ENCODE measurements at places on chromosomes 3 and 15. TPM values are rescaled to one million over a fixed set of nuclear protein-coding genes. Genes with fewer than 3 reads are reported as not detected.

TICRR gene
- 5.5 TPM for total RNA-seq

CSTA gene
- 3.8 TPM for total RNA-seq

SLC6A20 gene
- not detected for total RNA-seq

HTR3E gene
- not detected for total RNA-seq

ACP3 gene
- total RNA-seq: 0.36 TPM

ABHD17C gene
- total RNA-seq: 0.48 TPM

PRR23E gene
- total RNA-seq: not detected

PLSCR1 gene
- 26.2 TPM for total RNA-seq

DNA sequence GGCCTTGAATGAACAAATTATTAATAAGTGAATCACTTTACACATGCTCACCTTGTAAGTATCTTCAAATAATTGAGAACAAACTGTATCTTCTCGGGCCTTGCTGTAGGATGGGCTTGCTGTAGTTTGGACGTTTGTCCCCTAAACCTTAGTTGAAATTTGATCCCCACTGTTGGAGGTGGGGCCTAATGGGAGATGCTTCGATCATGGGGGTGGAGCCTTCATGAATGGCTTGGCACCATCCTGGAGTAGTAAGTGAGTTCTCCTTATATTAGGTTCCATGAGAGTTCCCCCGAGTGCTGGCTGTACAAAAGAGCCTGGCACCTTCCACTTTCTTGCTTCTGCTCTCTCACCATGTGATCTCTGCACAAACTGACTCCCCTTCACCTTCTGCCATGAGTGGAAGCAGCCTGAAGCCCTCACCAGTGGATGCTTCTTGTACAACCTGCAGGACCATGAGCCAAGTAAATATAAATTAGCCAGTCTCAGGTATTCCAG lies 29.3 kb downstream of the PIGB start:
- H3K27ac ChIP-seq: no peak overlapping the region
- peaks cover 14% of the 10 kb centered on the region for H3K4me1 ChIP-seq
- H3K36me3 ChIP-seq: peaks cover 21% of the 10 kb centered on the region
- DNase-seq: no peak

GRCh38 chr3:17915341-17915740 lies 172.9 kb upstream of the TBC1D5 start:
- no peaks in the 10 kb centered on the region for H3K4me1 ChIP-seq
- no peak overlapping the region for H3K27ac ChIP-seq
- no peak for DNase-seq

- no peak overlapping the region for H3K4me3 ChIP-seq
- H3K4me1 ChIP-seq: no peaks in the 10 kb centered on the region
- H3K36me3 ChIP-seq: no peaks in the 10 kb centered on the region
- no peaks in the 10 kb centered on the region for H3K27me3 ChIP-seq
Observed at GRCh38 chr15:29480278-29480677, 210.7 kb upstream of the NSMCE3 start.

GRCh38 chr3:40864146-40864782 lies 335.0 kb upstream of the CTNNB1 start:
- no peak overlapping the region for H3K27ac ChIP-seq
- no peak for DNase-seq
- no peak overlapping the region for H3K4me3 ChIP-seq
- H3K27me3 ChIP-seq: no peaks in the 10 kb centered on the region
- no peaks in the 10 kb centered on the region for H3K4me1 ChIP-seq
- no peaks in the 10 kb centered on the region for H3K36me3 ChIP-seq

DNA sequence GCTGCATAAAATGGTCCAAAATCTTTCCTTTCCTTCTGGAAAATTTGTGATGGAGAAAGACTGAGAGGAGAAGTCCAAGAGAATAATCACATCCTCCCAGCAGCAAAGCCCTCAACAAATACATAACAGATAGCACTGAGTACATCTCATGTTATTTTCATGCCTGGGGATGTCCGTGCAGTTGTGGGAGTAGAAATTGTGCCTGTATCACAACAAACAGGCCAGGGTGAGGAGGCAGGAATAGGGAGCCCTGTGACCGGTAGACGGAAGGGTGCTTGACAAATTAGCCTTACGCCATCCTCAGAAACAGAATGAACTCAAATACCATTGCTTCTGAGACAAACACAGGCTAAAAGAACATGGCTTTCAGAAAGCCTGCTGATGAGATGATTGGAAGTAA lies 333.2 kb upstream of the UMPS start:
- no peaks in the 10 kb centered on the region for H3K36me3 ChIP-seq
- H3K4me1 ChIP-seq: no peaks in the 10 kb centered on the region
- no peak overlapping the region for H3K27ac ChIP-seq
- no peak for DNase-seq
- no peaks in the 10 kb centered on the region for H3K27me3 ChIP-seq
- no peak overlapping the region for H3K4me3 ChIP-seq

- no peaks in the 10 kb centered on the region for H3K27me3 ChIP-seq
- H3K4me1 ChIP-seq: no peaks in the 10 kb centered on the region
- no peaks in the 10 kb centered on the region for H3K36me3 ChIP-seq
- H3K4me3 ChIP-seq: no peak overlapping the region
Observed at GRCh38 chr3:152556731-152557254, 278.1 kb upstream of the P2RY1 start.

- no peaks in the 10 kb centered on the region for H3K4me1 ChIP-seq
- H3K36me3 ChIP-seq: no peaks in the 10 kb centered on the region
- H3K4me3 ChIP-seq: no peak overlapping the region
- no peak for DNase-seq
- H3K27ac ChIP-seq: no peak overlapping the region
Observed at GRCh38 chr3:80017369-80017768, 249.6 kb upstream of the ROBO1 start.

- no peak for DNase-seq
- no peaks in the 10 kb centered on the region for H3K27me3 ChIP-seq
- H3K27ac ChIP-seq: no peak within 1 kb of the TSS
- H3K36me3 ChIP-seq: no peaks in the 10 kb centered on the region
- no peak within 1 kb of the TSS for H3K4me3 ChIP-seq
- H3K4me1 ChIP-seq: no peaks in the 10 kb centered on the region
Observed at GRCh38 chr15:63041974-63042876, at the start of gene TPM1. Gene TPM1 (plus strand): TSS chr15:63042747. CDS start chr15:63042830, 83 bp downstream.

DNA sequence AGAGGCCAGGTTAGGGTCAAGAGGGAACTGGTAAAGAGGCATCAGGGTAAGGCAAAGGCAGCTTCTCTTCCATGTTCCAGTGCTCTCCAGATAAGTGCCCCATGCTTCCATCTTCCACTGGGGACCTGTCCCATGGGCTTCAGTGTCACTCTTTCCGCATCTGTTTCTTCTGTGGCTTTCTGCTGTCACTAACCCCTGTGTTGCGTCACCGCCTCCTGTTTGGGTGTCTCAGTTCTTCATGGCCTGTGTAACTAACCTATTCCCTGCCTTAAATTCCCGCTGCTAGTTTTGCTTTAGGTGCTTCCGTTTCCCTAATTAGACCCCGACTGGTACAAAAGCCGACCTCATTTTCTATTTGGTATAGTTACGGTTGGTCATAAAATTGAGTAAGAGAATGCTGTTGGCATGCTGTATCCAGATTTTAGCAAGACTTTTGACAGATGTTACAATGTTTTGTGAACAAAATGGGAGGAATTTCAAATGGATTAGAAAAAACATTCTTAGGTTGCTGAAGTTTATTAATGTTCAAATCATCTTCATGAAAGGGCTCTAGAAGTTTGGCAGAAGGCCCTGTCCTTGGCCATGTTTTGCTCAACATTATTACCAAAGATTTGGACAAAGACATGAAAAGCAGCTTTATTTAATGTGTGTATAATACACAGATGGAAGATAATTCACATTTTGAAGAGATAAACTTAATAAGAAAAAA lies 245.3 kb downstream of the BBX start:
- H3K36me3 ChIP-seq: peaks cover 12% of the 10 kb centered on the region
- no peaks in the 10 kb centered on the region for H3K27me3 ChIP-seq
- H3K27ac ChIP-seq: no peak overlapping the region
- H3K4me3 ChIP-seq: no peak overlapping the region
- DNase-seq: no peak

DNA sequence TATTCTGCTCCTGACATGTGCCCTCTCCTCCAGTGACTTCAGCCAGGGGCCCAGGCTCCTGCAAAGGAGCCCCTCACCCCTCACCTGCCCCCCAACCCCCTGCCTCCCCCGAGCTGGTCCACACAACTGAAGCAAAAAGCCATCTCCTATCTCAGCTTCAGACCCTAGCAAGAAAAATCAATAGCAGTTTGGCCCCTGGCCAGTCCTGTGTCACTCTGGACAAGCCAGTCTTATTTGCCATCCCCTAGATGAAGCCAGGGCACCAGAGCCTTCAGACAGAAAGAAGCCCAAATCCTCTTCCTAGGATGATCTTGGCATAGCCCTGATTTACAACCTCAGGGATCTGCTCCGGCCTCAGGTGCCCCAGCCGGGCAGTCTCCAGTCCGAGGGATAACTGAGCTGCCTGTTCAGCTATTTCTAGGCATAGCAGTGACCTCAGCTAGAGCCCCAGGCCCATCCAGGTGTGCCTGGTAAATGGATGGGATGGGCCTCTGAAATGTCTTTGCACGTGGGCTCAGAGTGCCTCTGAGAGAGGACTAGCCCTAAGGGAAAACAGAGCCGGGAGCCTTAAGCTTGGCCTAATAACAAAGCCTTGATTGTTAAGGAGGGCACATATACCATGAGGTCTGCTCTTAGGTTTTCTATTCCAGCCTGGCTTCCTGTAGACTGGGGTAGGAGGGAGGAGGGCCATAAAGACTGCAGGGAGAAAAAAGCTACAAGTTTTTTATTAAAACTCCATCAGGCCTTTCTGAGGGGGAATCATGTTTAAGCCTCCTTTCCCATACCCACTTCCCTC lies 242.0 kb downstream of the SHQ1 start:
- H3K27me3 ChIP-seq: no peaks in the 10 kb centered on the region
- H3K4me1 ChIP-seq: no peaks in the 10 kb centered on the region
- H3K36me3 ChIP-seq: no peaks in the 10 kb centered on the region
- H3K4me3 ChIP-seq: no peak overlapping the region
- no peak overlapping the region for H3K27ac ChIP-seq

- H3K4me1 ChIP-seq: no peaks in the 10 kb centered on the region
- H3K4me3 ChIP-seq: no peak overlapping the region
- no peaks in the 10 kb centered on the region for H3K27me3 ChIP-seq
- H3K27ac ChIP-seq: no peak overlapping the region
- DNase-seq: no peak
- no peaks in the 10 kb centered on the region for H3K36me3 ChIP-seq
Observed at GRCh38 chr15:20407553-20407952, 134.0 kb downstream of the GOLGA6L6 start.

- no peak for DNase-seq
- H3K4me3 ChIP-seq: no peak overlapping the region
- no peaks in the 10 kb centered on the region for H3K36me3 ChIP-seq
- no peaks in the 10 kb centered on the region for H3K27me3 ChIP-seq
- peaks cover 5% of the 10 kb centered on the region for H3K4me1 ChIP-seq
Observed at GRCh38 chr3:123012652-123013051, 14.9 kb downstream of the SEMA5B start.

- peak; percentile 72 for DNase-seq
- no peak overlapping the region for H3K4me3 ChIP-seq
- no peaks in the 10 kb centered on the region for H3K27me3 ChIP-seq
- H3K4me1 ChIP-seq: no peaks in the 10 kb centered on the region
- no peak overlapping the region for H3K27ac ChIP-seq
Observed at GRCh38 chr15:87623832-87624231, 632.7 kb downstream of the NTRK3 start.

- H3K27me3 ChIP-seq: no peaks in the 10 kb centered on the region
- no peak overlapping the region for H3K27ac ChIP-seq
- no peak for DNase-seq
Observed at GRCh38 chr3:179673523-179673922, 20.7 kb downstream of the USP13 start.

Measured in Karpas-422 (cell line).